ENCODE measurements at places on chromosomes 12 and 14. TPM values are rescaled to one million over a fixed set of nuclear protein-coding genes. Genes with fewer than 3 reads are reported as not detected.

Gene SLC38A4
- total RNA-seq = 0.68 TPM

Gene HOXC4
- 2.5 TPM for total RNA-seq

Gene IQSEC3
- total RNA-seq = not detected

Gene SPSB2
- total RNA-seq = 3.5 TPM

Gene LHX5
- not detected for total RNA-seq

Gene C1R
- 29.3 TPM for total RNA-seq

Gene PAX9
- total RNA-seq = not detected

Gene SERPINA3
- total RNA-seq = 0.96 TPM

Gene GDF3
- total RNA-seq = not detected

Gene OLR1
- total RNA-seq = not detected

Gene OR11H6
- total RNA-seq = not detected

Gene DNAJC22
- total RNA-seq = 10.4 TPM

Gene DBX2
- total RNA-seq = not detected

Gene GPX2
- total RNA-seq = not detected

Gene TAS2R7
- not detected for total RNA-seq

Gene SLC17A8
- not detected for total RNA-seq

GRCh38 chr12:34597548-34598351 is 575.5 kb downstream of the ALG10 start:
- no peak for DNase-seq

DNA sequence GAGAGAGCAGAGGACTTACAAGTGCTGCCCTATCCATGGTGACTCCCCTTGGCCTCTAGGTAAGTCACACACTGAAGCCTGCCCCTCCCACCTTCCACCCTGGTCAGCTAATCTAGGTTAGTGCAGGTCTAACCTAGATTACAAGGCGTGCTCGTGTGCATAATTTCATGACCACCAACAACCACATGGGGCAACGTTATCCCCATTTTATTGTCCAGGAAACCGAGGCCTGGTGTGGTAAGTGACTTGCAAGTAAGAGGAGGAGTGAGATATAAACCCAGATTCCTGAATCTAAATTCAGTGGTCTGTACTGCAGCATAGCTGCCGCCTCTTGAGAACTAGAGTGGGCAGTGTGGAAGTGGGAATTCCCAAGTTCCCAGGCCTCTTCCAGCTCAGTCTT is 171.1 kb downstream of the DAD1 start:
- no peak for DNase-seq

DNA sequence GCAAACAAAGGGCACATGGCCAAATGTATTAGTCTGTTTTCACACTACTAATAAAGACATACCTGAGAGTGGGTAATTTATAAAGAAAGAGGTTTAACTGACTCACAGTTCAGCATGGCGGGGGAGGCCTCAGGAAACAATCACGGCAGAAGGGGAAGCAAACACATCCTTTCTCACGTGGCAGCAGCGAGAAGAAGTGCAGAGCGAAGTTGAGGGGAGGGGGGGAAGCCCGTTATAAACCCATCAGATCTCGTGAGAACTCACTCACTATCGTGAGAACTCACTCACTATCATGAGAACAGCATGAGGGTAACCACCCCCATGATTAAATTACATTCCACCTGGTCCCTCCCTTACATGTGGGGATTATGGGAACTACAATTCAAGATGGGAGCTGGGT is 66.1 kb downstream of the ST8SIA1 start:
- DNase-seq = no peak

DNA sequence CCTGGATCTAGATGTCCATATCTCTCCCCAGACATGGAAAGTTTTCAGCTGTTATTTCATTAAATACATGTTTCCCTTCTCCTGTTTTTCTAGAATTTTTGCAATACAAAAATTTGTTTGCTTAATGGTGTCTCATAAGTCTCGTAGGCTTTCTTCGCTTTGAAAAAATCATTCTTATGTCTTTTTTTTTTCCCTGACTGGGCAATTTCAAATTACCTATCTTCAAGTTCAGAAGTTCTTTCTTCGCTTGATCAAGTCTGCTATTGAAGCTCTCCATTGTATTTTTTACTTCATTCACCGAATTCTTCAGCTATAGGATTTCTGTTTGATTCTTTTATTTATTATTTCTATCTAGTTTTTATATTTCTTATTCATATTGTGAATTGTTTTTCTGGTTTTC is 130.2 kb upstream of the WSCD2 start:
- DNase-seq = no peak

DNA sequence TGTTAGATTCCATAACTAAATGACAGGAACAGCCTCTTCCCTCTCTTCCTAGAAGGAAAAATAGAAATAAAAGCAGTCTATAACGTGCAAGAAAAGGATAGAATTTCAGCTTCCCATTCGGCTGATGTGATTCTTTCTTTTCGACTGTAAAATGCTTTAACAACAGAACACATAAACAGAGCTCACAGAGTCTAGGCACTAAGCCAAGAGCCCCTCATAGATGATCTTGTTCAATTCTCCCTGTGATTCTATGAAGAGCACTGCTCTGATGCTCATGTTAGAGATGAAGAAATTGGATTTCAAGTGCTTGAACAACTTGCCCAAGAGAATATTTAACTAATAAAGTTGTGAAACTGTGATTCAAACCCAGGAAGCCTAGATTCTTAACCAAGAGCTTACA is 232.7 kb downstream of the RPAP3 start:
- no peak for DNase-seq

DNA sequence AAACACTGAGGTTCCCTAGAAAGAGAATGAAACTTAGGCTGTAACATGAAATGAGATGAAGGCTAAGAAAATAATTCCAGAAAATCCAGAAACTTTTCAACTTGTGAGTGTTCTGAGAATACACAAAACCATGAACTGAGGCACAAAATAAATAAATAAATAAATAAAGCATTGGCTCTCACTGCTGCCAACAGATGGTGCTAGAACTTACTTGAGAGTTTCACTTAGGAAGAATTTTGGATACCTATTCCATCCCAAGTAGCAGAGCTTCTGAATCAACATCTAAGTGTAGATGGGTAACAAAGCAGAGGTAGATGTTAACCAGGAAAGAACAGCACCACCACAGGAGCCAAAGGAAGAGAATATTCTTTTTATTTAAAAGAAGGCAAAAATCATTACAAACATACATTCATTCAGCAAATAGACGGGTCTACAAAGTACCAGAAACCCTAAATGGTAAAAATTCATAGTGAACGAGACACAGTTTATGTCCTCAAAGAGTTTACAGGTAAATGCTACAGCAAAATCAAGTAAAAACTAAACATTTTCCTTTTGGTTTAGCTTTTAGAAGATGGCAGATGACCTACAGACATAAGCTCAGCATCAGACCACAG is 16.7 kb downstream of the EPS8 start:
- DNase-seq = peak; percentile 40

GRCh38 chr14:104680806-104681688 is 8.4 kb upstream of the INF2 start:
- peak; percentile 83 for DNase-seq

GRCh38 chr12:50799908-50800307 is 36.0 kb downstream of the ATF1 start:
- no peak for DNase-seq

- DNase-seq = no peak
Observed at GRCh38 chr14:95713596-95714371, at the start of gene TCL1A. TSS of gene TCL1A (minus strand) at chr14:95714125. CDS start at chr14:95714066, 59 bp downstream.

GRCh38 chr12:10158406-10158805 is 13.5 kb downstream of the OLR1 start:
- no peak for DNase-seq

DNA sequence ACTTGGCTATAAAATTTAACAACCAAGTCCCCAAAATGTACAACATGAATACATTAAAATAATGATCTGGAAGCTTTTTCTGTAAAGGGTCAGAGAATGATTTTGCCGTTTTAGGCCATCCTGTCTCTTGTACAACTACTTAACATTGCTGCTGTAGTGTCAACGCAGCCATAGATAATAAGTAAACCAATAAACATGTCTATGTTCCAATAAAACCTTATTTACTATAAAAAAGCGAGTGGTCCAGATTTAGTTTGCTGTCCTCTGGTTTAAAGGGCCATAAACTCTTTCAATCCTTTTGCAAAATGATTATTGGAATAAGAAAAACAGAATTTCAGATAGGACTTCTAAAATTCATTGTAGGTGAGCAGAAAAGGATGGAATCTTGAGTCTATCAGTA is 29.2 kb downstream of the SBNO1 start:
- no peak for DNase-seq

DNA sequence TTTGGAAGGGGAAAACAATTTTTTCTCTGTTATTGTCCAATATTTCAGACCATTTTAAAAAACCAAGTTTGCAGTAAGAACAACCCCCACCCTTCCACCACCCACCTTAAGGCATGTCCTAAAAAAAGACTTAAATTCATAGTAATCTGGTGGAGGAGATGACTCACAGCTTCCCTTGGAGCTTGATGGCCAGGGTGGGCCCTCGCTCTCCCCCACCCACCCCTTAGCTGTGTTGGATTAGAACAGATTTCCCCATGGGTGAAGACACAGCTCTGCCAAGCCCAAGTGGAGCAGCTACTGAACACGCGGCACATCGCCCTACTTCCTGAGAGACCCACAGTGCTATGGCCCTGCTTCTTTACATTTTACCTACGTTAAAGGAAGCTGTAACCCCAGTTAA is 140.3 kb downstream of the GCH1 start:
- DNase-seq = peak; percentile 27

DNA sequence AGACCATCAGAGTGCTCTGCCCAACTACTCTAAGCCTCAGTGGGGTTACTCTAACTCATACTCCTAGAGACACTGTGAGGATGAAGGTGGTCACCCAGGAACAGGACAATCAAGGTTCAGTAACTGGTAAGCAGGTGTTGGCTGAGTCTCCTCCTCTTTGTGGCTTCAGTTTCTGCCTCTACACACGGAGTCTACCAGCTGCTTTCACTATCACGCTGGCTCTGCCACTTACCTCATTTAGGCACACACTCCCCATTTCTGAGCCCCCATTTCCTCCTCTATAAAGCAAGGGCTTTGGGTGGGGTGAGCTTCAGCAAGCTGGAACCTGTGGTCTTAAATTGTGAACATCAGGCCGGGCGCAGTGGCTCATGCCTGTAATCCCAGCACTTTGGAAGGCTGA is 7.3 kb upstream of the TCHP start:
- no peak for DNase-seq

DNA sequence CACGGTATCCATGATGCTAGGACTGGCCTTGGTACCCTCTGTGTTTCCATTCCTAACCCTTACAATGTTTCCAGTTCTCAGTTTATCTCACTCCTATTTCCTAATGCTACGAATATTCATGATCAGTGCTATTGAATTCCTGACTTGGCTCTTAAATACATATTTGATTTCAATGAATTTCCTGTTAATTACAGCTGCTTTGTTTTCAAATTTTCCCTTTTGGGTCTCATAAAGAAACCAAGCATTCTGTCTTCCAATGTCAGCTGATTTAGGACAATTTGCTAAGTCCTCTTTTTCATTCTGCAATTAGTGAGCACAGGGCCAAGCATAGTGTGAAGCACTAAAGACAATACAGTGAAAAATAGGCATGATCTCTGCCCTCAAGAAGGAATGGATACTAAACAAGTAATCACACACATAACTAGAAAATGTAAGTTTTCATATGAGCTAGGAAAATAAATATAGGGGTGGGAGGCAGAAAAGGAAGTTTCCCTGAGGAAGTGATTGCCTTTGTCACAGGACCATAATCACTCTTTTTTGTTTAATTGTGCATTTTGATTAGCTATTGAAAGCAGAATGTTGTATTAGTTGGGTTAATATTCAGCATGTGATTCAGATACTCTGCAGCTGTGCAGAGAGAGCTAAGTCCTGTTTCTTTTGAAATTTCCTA is 88.5 kb downstream of the KCNC2 start:
- no peak for DNase-seq

DNA sequence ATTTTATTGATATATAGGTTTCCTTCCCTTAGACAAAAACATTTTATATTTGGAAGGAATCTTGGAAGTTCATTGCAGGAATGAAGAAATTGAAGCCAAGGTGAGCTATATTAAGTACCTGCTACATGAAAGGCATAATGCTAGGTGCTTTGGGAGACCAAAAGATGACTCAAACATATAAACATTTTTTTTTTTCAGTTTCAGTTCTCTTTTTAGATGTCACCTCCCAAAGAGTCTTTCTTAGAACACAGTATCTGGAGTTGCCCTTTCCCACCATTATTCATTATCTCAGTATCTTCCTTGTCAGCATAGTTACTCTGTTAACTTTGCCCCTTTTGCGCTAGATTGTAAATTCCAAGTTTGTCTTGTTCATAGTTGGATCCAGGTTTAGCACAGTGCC is 1.1 kb downstream of the LIN52 start:
- no peak for DNase-seq

- DNase-seq = no peak
Observed at GRCh38 chr14:93987376-93987775, 9.7 kb upstream of the CCDC197 start.

- DNase-seq = peak; percentile 40
Observed at GRCh38 chr12:9372202-9372601, 164.0 kb upstream of the PZP start.

GRCh38 chr12:98420461-98420860 is 94.9 kb upstream of the TMPO start:
- no peak for DNase-seq

DNA sequence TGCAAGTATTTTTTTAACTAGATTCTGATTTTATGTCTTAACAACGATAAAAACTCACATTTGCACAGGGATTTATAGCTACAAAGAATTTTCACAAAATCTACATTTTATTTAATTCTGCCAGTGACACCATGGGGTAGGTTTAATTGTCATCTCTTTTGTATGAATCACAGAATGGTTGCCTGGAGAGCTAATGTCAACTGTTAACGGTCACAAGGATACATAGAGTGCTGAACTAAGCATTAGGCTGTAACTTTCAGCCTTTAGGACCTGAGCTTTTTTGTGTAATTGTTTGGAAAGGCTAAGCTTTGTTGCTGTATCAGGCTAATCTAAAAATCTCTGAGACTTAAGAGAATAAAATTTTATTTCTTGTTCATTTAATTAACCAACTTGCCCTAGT is 465.3 kb upstream of the TBX3 start:
- peak; percentile 48 for DNase-seq

- no peak for DNase-seq
Observed at GRCh38 chr12:105907982-105908381, 230.8 kb downstream of the NUAK1 start.

- no peak for DNase-seq
Observed at GRCh38 chr12:127657036-127657435, 609.9 kb upstream of the TMEM132C start.

- DNase-seq = peak; percentile 39
Observed at GRCh38 chr12:96368233-96368632, 32.0 kb downstream of the CDK17 start.

GRCh38 chr12:106645074-106645421 is 62.2 kb downstream of the RFX4 start:
- DNase-seq = peak; percentile 60

DNA sequence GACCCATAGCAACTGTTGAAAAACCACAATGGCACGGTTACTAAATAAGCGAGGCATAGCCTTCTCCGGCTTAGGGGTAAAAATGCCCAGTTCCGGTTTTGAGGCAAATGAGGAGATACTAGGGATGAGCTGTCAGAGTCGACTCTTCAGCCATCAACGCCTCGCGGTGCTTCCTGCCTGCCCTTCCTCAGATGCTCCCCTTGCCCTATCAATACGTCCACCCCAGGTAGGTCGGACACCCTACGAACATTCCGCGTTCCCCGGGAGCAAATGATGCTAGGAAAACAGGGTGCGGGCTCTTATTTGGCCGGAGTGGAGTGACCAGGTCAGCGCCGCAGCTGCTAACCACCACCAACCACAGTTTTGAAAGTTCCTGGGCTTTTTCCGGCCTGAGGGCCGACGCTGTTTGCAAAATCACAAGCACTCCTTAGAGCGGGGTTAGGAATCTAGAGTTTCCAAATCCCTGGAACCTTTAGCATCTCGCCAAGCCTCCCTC is 1.2 kb downstream of the SRSF9 start:
- peak; percentile 59 for DNase-seq

Measured in RPMI7951 (cell line).